GM10248 (cell line): ENCODE measurements at places on chromosomes 2 and 18.

- DNase-seq, result no peak
These were observed 73.6 kb downstream of the GTF3C3 start for GRCh38 chr2:196725882-196726281.

- DNase-seq, result no peak
These were observed 4.7 kb downstream of the GLI2 start for GRCh38 chr2:120740375-120740764.

DNA sequence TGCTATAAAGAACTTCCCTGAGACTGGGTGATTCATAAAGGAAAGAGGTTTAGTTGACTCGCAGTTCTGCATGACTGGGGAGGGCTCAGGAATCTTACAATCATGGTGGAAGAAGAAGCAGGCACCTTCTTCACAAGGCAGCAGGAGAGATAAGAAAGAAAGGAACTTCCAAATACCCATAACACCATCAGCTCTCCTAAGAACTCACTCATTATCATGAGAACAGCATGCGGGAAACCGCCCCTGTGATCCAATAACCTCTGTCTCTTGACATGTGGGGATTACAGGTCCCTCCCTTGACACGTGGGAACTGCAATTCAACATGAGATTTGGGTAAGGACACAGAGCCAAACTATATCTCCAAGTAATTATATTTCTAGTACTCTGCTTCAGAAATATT, 163.8 kb upstream of the CDH20 start:
- DNase-seq, result no peak

GRCh38 chr18:27750014-27750413, 426.9 kb downstream of the CDH2 start:
- DNase-seq, result peak; percentile 3

DNA sequence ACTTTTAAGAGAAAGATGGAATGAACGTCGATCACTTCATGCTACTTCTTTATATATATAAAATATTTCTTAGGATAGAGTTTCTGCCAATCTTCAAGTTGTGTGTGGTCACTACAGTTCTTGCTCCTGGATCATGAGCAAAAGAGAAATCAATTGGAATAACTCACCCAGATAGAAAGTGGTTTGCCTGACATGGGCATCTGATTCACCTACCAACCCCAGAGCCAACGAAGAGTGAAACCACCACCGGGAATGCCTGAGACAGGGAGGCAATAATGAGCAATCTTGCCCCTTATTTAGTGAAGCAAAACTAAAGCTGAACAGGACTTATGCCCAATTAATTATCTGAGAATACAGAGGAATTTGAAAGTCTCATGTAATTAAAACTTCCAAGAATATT, 250.2 kb upstream of the REG3G start:
- DNase-seq, result no peak

- DNase-seq, result no peak
These were observed 19.8 kb downstream of the SMIM21 start for GRCh38 chr18:75407468-75408437.

GRCh38 chr2:220275454-220275853, 648.0 kb downstream of the SLC4A3 start:
- no peak for DNase-seq

GRCh38 chr18:4211111-4211837, 243.8 kb downstream of the DLGAP1 start:
- no peak for DNase-seq

- DNase-seq, result no peak
These were observed 41.2 kb downstream of the SLC9A4 start for GRCh38 chr2:102514061-102514785.

DNA sequence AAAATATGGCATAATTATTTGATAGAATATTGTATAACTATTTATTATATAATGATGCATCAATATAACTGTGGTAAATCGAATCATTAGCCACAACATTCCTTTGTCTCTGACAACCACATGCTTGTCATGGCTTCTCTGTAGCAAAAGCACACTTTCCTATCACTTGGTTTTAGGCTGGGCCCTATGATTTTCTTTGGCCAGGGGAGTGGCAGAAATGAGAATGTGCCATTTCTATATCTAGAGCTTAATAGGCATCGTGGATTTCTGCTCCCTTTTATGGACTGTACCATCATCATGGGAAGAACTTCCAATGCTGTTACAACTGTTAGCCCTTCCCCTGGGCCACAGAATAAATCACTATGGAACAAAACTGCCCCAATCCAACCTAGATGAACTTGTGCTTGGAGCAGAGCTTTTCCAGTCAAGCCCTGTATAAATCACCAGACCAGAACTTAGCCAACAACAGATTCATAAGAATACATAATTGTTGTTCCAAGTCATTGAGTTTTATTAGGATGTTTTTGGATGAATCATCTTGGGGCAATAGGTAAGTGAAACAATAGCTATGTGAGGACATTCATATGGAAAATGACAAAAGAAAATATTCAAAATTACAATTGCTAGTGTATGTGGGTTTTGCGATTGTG, 715.8 kb downstream of the ERBB4 start:
- DNase-seq, result no peak

GRCh38 chr2:102313950-102314349, 2.6 kb downstream of the IL1RL1 start:
- no peak for DNase-seq

DNA sequence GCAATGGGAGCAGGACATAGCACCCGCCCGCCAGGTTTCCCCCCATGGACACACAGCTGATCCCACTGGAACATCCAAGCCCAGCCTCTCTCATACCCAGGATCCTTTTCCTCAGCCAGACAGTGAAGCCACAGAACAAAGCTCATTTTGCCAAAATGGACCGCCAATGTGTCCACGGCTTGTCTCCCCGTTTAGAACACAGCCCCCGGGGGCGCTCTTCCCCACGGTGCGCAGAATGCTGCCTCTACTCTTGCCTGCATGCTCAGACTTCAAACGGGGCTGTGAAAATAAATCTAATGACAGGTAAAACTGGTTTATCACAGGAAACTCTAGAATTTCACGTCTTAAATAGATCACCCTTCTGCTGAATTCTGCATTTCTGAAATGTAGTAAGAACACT, 548.5 kb upstream of the ID2 start:
- no peak for DNase-seq

GRCh38 chr18:42533009-42533575, 578.1 kb downstream of the PIK3C3 start:
- no peak for DNase-seq

GRCh38 chr2:241931976-241932898, 62.7 kb downstream of the RTP5 start:
- no peak for DNase-seq

DNA sequence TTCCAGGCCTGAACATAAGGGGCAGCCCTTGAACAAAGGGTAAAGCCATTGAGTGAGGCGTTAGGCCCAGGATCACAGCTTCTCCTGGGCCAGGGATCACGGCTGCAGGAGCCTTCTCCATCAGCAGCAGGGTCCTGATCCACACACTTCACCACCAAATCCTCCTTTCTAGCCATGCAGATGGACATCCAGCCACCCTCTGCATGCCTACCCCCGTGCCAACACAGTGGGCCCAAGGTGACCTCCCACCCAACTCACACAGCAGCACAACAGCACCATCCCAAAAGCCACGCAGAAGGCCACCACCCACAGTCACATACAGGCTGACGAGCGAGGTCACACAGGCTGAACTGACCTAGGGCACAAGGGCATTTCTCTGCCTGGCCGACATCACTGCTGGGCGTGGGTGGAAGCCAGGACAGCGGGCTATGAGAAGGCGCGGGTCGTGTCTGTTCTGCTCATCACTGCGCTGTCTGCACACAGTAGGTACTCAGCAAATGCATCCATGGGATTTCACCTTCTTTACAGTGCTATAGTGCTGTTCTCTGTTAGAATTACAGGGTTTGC, 31.2 kb downstream of the TFCP2L1 start:
- DNase-seq, result no peak

DNA sequence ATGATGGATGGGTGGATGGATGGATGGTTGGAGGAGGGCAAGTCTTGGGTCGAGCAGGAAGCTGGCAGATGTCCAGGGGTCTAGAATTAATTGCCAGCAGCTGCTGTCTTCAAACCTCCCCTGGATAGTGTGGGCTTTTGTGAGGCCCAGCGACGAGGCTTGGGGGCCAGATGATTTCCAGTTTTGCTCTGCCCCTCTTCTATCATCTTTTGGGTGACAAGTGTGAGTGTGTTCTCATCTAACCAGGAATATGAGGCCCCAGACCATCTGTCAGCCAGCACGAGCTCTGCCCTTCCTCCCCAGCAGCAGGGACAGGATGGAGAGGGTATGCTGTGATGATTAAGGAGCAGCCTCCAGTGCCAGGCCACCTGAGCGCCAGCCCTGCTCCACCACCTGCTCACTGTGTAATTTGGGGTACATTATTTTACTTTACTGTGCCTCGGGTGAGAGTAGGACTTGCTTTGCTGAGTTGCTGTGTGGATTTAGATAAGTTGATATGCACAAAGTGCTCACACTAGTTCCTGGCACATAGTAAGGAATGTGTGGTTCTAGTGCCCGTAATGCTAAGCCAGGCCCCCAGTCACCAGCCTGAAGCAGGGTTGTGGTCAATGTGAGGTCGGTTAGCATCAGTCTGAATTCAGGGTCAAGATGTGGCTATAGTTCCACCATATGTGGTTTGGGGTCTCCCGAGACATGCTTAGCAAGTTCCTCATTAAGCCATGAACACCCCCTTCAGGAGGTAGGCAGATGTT, 251.1 kb downstream of the CYP26B1 start:
- DNase-seq, result no peak

DNA sequence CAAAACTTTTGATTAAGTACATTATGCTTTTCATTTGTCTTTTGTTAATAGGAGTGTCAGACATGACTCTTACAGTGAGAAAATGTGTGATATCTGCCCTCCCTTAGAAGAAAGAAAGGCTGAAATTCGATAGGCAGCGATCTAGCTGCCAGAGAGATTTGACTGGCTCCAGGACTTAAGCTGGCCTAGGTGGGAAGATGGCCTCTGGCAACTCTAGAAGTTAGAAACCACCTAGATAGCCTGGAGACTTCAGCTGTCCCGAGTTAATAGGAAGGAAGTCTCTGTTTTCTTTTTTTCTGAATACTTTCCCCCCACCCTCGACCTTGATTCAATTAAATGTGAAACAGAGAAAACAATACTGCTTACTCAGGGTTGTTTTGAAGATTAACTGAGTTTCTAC, 1194.7 kb upstream of the CRIM1 start:
- DNase-seq, result no peak

DNA sequence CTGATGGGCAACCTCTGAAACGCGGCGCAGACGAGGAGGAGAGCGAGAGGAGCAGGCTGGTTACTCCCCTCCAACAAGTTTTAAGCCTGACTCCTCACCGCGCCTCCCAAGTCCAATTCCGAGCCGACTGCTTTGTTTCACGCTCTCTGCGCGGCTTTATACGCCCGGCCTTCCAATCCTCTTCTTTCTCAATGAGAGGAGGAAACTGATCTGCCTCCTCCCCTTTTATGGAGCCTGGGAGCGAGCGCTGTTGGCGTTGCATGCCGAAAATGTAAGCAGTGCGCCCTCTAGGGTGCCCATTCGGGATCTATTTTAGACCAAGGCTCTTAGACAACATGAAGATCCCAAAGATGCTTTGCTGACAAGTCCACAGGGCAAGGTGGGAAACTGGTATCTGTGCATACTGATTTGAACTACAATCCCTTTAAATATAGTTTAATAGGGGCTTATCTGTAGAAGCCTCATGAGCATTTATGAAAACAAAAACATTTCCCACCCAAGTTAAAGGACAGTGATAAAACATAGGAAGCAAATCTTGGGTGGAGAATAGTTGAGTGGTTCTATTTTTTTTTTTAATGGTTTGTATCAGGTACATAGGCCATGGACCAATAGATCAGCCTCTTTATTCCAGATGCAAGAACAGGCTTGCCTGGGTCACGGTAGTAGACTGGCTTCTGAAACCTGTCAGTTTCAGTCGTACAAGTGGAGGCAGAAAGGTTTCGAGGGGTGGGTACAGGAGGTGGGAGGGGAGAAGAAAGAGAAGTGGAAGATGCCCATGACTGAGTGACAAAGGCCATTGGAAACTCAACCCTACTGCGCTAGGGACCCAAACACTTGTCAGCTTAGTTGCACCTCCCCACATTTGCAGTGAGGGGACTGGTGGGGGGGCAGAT, at the start of gene RND3:
Gene RND3, minus strand, starts transcription at position 131 of the 893 bp plus-strand sequence. CDS start 250 bp downstream, outside the sequence.
- peak; percentile 61 for DNase-seq

- no peak for DNase-seq
These were observed 79.1 kb upstream of the TANC1 start for GRCh38 chr2:158889135-158889853.

- DNase-seq, result no peak
These were observed 268.2 kb upstream of the TCF4 start for GRCh38 chr18:55856229-55856628.
